ENCODE measurements at places on chromosomes 2 and 18.

- no peak for DNase-seq
Measured at GRCh38 chr2:3486047-3487027, 33.0 kb downstream of the ADI1 start.

DNA sequence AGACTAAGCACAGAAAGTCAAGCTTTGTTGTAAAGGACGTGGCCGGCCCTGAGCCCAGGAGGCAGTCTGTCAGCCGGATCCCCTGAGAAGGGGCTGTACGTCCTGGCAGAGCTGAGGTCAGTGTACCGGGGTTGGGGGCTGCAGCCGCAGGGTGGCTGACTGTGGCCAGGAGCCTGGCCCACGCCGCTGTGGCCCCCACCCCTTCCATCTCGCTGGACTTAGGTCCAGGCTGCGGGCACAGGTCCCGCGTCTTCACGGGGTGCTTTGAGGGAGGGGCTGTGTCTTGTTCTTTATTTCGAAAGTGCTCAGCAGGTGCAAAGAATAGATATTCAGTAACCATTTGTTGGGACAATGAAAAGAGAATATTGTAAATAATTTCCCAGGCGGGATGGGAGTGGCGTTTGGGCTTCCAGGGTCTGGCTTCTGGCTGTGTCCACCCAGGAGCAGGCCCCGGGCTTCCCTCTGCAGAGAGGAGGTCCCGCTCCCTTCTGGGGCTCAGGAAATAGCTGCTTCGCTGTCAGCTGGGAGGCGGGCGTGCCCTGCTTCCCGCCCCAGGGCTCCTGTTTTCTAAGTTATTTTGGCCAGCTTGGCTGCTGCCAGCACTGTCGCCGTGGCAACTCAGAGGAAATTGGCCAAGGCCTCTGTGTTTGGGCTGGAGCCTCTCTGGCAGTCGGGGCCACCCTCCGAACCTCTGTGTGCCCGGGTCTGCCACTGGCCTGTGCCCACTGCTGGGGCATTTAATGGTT lies 7.4 kb downstream of the NFATC1 start:
- no peak for DNase-seq

DNA sequence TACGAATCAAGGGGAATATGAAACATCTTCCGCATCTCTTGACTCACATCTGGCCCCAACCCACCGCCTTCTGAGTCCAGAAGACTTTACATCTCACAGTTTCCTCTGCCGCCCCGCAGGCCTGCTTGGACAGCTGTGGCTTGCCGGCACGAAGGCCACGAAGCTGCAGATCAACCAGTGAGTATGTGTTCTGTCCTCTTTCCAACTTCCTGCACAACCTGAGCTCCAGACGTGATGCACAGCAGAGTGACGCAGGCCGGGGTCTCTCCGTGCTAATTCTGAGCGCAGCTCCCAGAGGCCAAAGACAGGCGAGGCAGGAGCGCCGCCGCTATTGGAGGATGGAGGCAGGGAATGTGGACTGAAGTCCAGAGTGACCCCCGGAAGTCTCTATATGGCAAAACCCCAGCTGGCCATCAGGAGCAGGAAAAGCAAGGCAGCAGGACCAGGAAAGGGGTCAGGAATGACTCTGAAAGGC lies 93.5 kb downstream of the ZCCHC2 start:
- no peak for DNase-seq

- no peak for DNase-seq
Measured at GRCh38 chr2:31386648-31387047, 27.9 kb downstream of the XDH start.

- no peak for DNase-seq
Measured at GRCh38 chr2:143942486-143942885, 577.4 kb downstream of the ZEB2 start.

- no peak for DNase-seq
Measured at GRCh38 chr2:229416116-229416694, 145.1 kb upstream of the PID1 start.

DNA sequence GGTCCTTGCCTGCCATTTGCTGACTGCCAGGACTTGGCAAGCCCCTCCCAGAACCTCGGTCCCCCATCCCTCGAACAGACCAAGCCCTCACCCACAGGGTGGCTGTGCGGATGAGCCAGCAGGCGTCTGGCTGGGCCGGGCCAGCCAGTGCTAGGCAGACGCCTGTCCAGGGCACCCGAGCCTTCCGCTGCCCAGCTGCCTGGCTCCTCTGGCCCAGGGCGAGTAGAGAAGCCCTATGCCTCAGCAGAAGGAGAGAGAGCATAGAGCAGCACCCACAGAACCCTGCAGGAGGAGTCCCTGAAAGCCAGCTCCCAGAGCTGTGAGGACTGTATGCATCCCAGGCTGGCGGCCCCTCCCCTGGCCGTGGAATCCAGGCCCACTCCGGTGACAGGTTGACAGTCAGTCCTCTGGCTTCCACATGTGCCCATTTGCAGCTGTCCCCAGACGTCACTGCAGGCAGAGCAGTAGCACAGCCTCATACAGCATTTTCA lies 62.1 kb upstream of the GLI2 start:
- no peak for DNase-seq

DNA sequence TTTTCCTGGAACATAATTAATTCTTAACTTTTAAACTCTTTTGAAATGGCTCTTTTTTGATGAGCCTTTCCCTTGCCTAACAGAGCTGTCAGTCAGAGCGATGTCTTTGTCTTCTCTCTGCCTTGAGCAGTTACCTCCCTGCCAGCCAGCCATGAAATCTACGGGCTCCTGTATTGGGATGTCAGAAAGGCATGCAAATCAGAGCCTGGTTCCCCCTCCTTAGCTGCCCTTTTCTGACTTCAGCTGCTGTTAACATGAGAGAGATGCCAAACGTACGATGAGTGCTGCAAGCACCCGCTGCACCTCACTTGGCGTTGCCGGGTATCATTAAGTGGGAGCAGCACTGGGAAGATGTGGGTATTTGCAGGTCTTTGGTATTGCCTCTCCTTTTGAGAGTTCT lies 131.4 kb upstream of the BOD1L2 start:
- DNase-seq: no peak

GRCh38 chr2:27890146-27890923 lies at the start of the genes BABAM2 and RBKS:
Gene BABAM2, plus strand, starts transcription at chr2:27890729. Its CDS starts 3,828 bp downstream, at chr2:27894557.
Gene RBKS, minus strand, starts transcription at chr2:27890387. Its CDS starts 42 bp downstream, at chr2:27890345.
- DNase-seq: no peak

Measured in epithelial cell of prostate (primary cell).